PC-3 (cell line): ENCODE measurements at places on chromosomes 7 and 10. TPM values are rescaled to one million over a fixed set of nuclear protein-coding genes. Genes with fewer than 3 reads are reported as not detected.

- DNase-seq: no peak
These were observed 84.6 kb downstream of the CACNB2 start for GRCh38 chr10:18224626-18225445.

- DNase-seq: peak; percentile 81
These were observed 178.8 kb upstream of the ITGB1 start for GRCh38 chr10:33136781-33137180.

GRCh38 chr10:69130251-69130650 lies 6.3 kb downstream of the VPS26A start:
- DNase-seq: no peak

- no peak for DNase-seq
These were observed 38.0 kb upstream of the LBX1 start for GRCh38 chr10:101267290-101267680.

DNA sequence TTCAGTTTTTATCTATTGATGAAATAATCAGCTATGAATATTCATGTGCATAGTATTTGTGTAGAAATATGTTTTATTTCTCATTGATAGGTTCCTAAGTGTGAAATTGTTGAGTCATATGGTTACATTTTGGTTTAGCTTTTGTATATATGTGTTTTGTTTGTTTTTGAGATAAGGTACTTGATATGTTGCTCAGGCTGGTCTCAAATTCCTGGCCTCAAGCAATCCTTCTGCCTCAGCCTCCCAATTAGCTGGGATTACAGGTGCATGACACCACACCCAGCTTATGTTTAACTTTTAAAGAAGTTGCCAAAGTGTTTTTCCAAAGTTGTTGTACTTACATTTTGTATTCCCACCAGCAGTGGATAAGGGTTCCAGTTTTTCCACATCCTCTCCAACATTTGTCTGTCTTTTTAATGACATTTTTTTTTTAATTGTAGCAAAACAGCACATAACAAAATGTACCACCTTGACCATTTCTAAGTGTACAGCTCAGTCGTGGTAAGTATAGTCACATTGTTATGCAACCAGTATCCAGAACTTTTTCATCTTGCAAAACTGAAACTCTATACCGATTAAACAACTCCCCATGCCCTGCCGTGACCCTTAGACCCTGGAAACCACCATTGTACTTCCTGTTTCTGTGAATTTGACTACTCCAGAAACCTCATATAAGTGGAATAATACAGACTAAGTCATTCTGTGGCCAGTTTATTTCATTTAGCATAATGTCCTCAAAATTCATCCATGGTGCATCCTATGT lies 12.6 kb upstream of the UBE2D1 start:
- DNase-seq: peak; percentile 37

DNA sequence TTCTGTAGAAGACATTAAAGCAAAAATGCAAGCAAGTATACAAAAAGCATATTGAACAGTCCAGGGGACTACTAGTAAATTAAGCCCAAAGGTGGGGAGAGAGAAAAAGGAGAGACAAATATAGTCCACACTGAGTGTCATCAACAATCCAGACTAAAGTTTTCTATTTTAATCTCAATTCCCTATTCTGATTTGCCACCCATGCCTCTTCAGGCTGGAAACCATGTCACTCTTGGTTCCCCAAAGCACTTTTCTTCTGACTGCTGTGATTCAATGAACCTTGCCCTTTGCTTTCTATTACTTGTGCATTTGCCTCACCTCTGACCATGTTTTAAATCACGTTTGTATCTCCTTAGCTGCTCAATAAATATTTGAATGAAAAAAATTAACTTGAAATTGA lies 95.3 kb upstream of the AOAH start:
- no peak for DNase-seq

- no peak for DNase-seq
These were observed 221.1 kb upstream of the PTN start for GRCh38 chr7:137564677-137565076.

GRCh38 chr10:18333621-18334020 lies 193.4 kb downstream of the CACNB2 start:
- no peak for DNase-seq

DNA sequence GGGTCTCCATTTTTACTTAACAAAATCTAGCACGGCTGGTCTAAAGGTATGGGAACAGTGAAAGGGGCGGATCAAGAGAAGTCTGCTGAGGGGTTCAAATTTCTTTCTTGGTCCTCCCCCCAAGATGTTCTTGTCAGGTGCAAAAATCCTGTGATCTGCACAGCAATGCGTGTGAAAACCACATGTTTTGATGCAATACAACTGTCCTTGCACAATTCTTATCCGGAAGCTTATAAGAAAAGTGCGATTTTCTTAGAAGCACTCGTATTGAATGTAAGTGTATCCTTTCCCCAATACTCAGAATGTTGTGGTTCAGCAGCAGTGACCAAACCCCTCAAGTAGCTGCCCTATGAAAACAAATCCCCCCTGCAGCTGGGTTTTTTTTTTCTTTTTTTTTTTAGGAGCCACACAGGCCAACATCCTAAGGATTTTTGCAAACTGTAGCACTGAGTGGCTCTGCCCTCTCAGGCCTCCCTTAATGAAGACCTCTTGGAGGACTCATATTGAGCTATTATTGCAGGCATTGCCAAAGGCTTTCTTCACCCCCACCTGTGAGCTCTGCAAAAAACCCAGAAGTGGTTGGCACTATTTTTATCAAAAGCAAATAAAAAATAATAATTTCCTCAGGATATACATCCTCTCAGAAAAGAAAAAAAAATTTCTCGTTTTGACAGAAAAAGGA lies 151.9 kb upstream of the ITGB1 start:
- no peak for DNase-seq

- DNase-seq: no peak
These were observed 123.8 kb upstream of the STARD3NL start for GRCh38 chr7:38054199-38054598.

GRCh38 chr10:72952642-72953158 lies 1.9 kb downstream of the PLA2G12B start:
- peak; percentile 66 for DNase-seq

GRCh38 chr10:29356931-29357330 lies 68.1 kb downstream of the LYZL1 start:
- DNase-seq: peak; percentile 26

DNA sequence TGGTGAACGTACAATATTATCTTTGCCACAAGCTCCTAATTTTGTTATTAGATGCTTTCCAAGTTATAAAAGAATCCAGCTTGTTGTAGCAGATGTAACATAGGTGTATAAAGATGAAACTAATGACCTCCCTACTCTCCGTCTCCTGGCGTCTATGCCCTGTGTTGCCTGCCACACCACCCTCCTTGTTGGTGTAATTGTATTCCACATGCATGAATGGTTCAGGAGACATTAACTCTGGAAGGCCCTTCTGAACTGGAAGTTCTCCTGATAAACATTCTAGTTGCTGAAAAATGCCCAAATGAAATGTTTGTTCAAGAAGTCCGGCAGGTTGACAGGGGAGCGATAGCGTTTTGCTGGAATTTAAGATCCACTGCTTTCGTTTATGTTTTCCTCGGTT lies 53.9 kb upstream of the SEPHS1 start:
- DNase-seq: no peak

GRCh38 chr7:40610461-40610860 lies 475.7 kb downstream of the SUGCT start:
- no peak for DNase-seq

DNA sequence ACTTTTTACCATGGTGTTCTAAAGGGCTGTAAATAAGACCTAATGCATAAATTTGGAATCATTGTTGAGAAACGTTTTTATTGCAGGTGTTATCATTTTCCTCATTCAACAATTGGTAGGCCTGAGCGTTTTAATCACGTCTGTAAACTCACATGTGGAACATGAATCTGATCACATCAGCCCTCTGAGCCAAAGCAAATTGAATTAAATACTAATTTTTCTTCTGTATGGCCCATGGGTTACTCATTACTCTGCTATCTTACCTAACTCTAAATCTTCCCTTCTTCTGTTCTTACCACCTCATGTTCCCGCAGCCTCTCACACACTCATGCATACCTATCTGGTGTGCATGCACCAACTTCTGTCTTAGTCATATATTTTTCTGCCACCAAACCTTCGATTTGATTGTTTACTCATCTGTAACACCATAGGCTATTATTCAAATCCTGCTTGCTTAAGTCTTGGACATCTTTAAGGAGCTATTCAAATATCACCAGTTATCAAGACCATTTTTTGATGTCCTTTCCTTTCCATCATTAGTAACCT lies 82.3 kb downstream of the NXPH1 start:
- peak; percentile 1 for DNase-seq

- no peak for DNase-seq
These were observed 2.9 kb downstream of the GLCCI1 start for GRCh38 chr7:7971308-7972040.

GPR15LG gene
- not detected in 2 replicates for total RNA-seq

CFAP69 gene
- 3.1 and 6.6 TPM in 2 replicates for total RNA-seq

ATG9B gene
- total RNA-seq: 1.2 and 1.3 TPM in 2 replicates

LIPJ gene
- total RNA-seq: not detected in 2 replicates

SMARCD3 gene
- 8.6 and 9.1 TPM in 2 replicates for total RNA-seq

CYP3A7 gene
- not detected in 2 replicates for total RNA-seq

PIK3CG gene
- total RNA-seq: not detected in 2 replicates
